Activated T-helper 2 cell treated with anti-CD3 and anti-CD28 coated beads, Interferon-gamma antibody, Interleukin-2, Interleukin-4, amounts not matched to agents 10 μg/mL and 5 μg/mL and 100 μg/mL, durations not matched to agents 14 hours and 24 hours and 36 hours (primary cell): ENCODE measurements at places on chromosomes 1 and 21.

GRCh38 chr1:31901838-31902509 lies 36.2 kb downstream of the PTP4A2 start:
- DNase-seq = no peak

- DNase-seq = no peak
Measured at GRCh38 chr1:116680752-116681151, 13.2 kb upstream of the IGSF3 start.

DNA sequence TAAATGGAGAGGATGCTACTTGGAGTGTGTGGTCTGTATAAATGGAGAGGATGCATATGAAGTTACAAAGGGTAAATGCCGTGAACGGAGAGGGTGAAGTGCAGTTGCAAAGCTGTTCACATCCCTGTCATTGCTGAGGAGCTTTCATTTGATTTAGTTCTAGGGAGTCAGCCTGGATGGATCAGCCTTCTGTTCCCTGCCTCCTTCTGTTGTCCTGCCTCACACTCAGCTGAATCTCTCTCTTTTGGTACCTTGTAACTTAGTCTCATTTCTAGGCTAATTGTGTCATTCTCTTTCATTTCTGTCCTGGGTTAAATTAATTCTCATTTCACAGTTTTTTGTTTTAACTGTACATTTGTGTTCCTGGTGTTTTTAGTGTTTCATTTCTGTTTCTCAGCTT lies 133.2 kb upstream of the COL6A1 start:
- DNase-seq = no peak

DNA sequence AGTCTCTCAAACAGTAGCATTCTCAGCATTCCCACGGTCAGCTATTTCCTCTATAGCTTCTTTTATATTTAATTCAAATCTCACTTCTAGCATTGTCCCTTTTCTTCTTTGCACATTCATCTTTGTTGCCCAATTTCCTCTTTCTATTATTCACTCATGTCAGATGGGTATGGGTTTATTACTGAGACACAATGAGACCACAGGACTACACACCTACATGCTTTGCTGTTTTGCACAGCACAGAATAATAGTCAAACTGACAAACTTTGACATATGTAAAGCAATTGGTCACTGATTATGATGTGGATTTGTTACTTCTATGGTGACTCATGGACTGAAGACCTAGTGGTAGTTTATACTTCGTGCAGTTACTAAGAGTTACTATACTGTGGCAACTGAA lies 5.8 kb upstream of the CD1C start:
- no peak for DNase-seq

- no peak for DNase-seq
Measured at GRCh38 chr1:70906800-70907199, 140.8 kb downstream of the PTGER3 start.

DNA sequence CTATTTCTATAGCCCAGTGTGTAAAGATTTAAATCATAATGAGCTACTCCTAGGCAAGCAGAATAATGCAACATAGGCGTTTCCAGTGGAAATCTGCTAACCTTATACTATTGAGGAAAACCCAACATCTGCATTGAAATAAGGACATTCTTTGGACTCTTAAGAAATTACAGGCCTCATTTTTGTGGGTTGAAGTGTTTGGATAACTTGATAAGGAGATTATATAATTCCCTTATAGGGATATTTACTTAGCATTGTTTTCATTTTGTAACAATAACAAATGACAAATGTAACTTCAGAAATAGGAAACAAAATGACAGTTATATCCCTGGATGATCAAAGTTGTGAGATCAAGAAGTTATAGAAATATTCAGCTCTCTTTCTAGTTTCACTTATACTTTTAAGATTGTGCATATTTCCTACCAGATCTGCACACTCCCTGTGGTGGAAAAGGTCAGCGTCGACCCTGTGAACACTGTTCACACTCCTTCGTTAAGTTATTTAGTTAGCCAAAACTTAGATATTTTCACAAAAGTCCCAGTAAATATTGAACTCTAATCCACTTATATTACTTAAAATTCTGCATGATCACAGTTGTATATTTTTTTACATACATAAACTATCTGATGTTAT lies 284.4 kb upstream of the C1orf105 start:
- DNase-seq = no peak

DNA sequence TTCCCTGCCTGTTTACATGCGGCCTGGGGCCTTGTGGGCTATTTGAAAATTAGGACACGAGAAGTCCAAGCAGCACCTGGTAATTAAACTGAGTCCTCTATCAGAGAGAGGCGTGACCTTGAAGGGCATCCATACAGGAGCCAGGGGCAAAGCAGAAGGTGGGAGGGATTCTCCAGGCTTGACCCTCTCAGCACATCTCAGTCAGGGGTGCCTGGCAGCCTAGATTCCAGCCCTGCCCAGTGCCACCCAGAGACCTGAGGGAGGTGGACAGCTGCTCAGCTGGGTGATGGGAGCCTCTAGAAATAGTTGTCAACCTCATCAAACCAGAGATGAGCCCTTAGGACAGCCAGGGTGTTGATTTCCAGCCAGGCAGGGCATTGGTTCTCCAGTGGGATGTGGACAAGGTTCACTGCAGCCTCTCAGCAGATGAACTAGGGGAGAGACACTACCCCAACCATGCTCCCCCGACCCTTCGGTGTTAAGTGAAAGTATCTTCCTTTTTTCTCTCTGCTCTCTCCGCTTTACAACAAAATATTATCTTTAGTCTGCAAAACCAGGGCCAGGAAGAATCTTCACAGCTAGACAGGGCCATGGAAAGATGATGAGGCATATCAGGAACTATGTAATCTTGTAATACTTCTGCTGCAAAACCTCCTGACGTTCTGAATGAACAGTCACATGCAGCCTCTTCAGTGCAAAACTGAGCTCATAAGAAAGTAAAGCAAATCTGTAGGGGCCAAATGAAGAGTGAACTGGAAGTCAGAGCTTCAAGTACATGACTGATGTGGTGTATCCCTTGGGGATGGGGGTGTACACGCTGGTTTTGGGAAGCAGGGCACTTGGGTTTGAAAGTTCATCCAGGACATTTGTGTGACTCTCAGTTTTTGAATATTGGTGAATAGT lies 35.9 kb upstream of the ATP5PO start:
- DNase-seq = no peak

GRCh38 chr1:151832318-151832980 lies 847 bp upstream of the RORC start:
- no peak for DNase-seq

DNA sequence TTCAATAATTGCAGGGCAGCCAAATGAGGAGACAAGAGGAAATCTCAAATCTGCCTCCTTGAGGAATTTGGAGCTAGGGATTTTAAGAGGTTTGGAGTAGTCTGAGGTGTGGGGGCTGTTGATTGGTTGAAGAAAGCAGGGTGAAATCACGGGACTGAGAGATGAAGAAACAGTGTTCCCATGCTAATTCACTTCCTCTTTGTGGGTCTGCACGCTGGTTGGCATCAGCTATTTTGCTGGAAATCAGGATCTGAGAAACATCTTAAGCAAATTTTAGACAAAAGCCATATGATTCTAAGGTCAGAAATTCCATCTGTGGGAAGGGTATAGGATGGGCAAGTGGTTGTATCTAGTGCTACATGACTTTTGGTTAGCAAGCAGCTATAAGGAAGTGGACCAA lies 107.1 kb upstream of the PAXBP1 start:
- no peak for DNase-seq

GRCh38 chr1:42931108-42931539 lies 27.5 kb downstream of the SLC2A1 start:
- DNase-seq = peak; percentile 57

GRCh38 chr1:229636042-229636441 lies 10.0 kb downstream of the URB2 start:
- no peak for DNase-seq

- no peak for DNase-seq
Measured at GRCh38 chr1:185342017-185342416, 25.0 kb upstream of the IVNS1ABP start.

- DNase-seq = no peak
Measured at GRCh38 chr1:21652101-21652936, 16.8 kb downstream of the RAP1GAP start.

DNA sequence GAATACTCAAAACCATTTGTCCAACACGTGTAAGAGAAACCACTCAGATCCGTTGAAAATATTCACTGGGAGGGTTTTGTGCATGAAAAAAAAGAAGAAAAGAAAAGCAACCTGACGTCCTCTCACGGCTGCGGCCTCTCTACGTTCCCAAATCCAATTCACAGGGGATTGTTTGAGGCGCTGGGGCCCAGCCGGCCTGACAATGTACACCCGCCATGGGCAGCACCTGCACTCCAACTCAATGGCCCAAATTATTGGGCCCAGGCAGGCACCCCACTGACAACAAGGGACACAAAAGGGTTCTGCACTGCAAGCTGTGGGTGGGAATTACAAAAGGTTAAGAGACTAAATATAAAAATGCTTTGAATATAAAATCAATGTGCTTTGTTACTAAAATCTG lies 41.5 kb downstream of the MORN1 start:
- DNase-seq = no peak

GRCh38 chr1:3364551-3364950 lies 89.9 kb upstream of the ARHGEF16 start:
- no peak for DNase-seq

DNA sequence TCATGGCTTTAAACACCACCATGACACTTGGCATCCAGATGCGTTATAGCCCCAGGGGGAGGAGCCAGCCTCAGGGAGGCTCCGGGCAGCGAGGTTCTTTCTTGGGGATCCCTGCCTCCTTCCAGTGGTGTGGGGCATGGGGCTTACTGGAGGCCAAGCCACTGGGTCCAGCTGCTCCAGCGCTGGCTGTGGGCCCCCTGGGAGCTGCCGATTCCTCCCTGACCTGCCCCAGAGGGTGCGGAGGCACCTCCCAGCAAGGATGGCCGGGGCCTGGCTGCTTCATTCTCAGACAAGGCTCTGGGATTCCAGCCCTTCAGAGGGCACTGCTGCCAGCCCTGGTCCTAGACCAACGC lies 159.3 kb downstream of the PEX14 start:
- DNase-seq = no peak

DNA sequence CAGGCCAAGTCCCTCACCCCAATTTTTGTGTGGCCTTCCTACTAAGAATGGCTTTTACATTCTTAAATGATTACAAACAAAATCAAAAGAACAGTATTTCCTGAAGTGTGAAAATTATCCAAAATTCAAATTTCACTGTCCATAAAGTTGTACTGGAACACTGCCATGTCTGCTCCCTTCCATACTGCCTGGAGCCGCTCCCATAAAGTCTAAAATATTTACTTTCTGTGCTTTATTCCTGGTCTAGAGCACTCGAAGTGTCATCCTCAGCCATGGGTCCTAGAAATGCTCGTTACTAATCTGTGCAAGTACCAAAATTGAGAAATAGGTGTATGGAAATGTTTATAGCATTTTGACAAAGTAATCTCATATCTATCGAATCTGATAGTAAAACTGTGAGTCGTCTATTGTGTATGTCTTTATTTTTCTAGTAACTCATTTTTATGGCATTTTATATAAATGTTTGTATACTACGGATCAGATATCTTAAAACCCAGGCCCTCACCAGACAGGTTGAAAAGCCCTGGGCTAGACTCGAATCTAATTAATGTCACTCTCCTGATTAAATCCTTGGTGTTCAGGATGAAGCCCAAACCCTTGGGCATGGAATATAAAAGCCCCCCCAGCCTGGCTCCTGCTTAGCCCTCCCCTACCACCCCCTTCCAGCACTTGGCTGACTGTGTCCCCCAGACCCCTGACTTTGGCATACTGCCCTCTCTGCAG lies 4.9 kb downstream of the LBR start:
- DNase-seq = no peak

DNA sequence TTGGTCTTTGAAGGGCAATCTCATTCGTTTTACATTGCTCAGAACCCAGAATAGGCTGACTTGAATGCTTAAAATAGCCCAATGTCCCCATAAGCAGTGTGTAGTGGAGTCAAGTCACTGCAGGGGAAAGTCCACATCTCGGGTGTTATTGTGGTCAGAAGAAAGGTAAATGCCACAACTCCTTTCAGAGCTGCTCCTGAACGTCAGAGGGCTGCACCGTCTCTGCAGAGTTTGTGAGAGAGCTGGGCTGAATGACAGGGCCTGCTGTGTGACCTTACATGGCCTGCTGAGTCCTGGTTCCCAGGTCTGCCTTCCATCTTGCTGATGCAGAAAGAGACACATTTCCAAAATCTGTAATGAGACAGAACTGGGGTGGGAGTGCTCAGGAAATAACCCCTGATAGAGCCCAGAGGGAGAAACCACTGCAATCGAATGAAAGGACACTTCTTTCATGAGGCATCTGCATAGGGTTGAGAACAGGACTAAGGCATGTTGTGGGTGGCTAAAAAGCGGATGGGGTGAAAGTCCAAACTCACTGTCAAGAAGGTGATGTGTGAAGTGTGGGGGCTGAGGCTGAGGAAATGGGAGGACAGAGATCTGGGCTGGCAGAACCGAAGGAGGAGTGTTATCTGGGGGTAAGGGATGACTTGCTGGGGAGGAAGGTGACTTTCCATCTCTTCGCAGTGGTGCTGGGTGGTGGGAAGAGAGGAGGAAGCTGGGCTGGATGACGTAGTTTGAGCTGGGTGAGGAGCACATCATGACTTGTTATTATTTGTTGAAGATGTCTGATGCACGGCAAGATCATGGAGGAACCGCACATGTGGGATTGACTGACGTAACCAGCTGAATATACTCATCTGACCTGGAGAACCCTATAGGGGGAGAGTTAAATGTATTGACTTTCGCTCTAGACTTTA lies 33.7 kb downstream of the XCL2 start:
- DNase-seq = no peak

- peak; percentile 48 for DNase-seq
Measured at GRCh38 chr1:154404984-154405746, at the start of gene IL6R. Gene IL6R (plus strand): TSS chr1:154405343. CDS start chr1:154405630, 287 bp downstream.

GRCh38 chr1:41514381-41514780 lies 29.9 kb upstream of the EDN2 start:
- DNase-seq = no peak

DNA sequence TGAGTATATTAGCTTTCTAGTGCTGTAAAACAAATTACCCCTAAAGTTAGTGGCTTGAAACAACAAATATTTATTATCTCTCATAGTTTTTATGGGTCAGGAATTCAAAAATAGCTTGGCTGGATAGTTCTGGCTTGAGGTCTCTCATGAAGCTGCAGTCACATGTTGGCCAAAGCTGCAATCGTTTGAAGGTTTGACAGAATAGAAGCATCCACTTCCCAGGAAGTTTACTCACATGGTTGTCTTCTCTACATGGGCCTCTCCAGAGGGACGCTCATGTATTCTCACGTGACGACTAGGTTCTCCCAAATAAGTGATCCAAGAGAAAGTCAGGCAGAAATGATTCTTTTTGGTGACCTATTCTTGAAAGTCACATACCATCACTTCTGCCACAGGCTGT lies 99.1 kb downstream of the NIBAN1 start:
- DNase-seq = no peak

GRCh38 chr1:9078015-9078751 lies 8.7 kb upstream of the SLC2A5 start:
- DNase-seq = peak; percentile 31

- DNase-seq = no peak
Measured at GRCh38 chr1:115729756-115730155, 38.8 kb downstream of the CASQ2 start.
